ENCODE measurements at places on chromosomes 5 and 9.

DNA sequence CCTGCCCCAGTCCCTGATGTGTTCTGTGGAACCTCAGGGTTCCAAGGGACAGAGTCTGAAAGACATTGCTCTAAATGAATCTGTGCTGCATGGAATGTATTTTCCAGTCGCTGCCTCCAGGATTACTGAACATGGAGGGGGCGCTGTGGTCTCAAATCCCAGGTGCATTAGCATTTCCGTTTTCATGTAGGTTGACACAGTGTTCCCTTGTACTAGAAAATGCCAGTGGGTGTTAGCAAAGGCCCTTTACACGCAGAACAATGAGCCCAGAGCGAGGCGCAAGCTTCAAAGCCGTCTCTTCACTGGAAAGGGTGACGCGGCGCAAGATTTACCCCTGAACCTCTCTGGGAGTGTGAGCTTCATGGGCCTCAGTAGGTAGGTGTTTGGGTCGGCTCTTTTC lies 308.3 kb downstream of the SLIT3 start:
- no peak for DNase-seq

DNA sequence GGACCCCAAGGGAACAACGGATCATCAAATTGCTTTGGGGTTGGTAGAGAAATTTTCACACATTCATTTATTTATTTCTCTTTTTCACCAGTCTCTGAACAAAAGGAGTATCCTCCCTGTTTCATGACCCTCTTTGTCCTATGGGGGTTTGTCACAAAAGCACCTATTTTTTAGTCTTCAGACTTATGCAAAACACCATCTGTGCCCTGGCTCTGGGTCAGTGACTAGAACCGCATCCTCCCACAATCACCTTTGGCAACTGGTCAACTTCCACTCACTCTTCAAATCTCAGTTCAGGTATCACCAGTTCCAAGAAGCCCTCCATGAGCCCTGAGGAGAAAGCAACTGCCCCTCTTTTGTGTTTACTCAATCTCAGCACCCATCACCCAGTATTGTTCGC lies 395.7 kb downstream of the CDK5RAP2 start:
- DNase-seq, result no peak

GRCh38 chr5:68803881-68804319 lies 289.9 kb upstream of the SLC30A5 start:
- DNase-seq, result no peak

GRCh38 chr9:86660146-86660943 lies 287.0 kb downstream of the GAS1 start:
- no peak for DNase-seq

DNA sequence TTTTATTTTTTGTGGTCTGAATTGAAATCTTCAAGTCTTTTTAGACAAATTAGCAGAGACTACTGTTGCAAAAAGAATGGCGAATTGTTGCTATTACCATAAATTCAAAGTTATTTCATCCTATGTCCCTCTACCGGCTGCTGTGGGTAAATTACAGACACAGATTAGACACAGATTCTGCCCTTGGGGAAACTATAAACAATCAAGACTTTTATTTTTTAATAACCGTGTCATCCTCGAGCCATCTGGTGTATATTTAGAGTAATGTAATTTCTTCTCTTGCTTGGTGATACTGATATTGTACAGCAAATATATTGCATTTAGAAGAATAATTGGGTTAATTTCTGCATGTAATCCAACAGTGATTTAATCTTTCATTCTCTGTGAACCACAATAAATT lies 228.0 kb upstream of the ADAMTSL1 start:
- DNase-seq, result no peak

- no peak for DNase-seq
Measured at GRCh38 chr5:165497707-165498106, 1992.3 kb downstream of the MAT2B start.

DNA sequence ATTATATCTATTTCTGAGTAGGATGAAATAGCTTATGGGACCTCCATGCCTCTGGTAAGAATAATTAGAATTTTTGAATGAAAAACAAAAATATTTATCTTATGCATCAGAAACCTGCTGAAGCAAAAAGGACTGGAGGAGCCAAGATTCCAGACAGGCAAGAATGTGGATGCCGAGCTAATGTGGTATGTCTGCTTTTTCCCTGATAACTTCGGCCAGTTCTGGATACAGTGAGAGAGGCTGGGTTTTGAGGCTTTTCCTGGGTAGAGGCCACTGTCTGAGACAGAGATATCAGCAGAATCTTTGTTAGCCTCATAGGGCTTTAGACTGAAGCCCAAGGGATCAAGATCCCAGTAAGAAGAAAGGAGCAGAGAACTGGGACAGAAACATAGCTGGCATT lies 5.2 kb upstream of the CTNND2 start:
- no peak for DNase-seq

- no peak for DNase-seq
Measured at GRCh38 chr9:97774673-97775072, 77.5 kb upstream of the XPA start.

DNA sequence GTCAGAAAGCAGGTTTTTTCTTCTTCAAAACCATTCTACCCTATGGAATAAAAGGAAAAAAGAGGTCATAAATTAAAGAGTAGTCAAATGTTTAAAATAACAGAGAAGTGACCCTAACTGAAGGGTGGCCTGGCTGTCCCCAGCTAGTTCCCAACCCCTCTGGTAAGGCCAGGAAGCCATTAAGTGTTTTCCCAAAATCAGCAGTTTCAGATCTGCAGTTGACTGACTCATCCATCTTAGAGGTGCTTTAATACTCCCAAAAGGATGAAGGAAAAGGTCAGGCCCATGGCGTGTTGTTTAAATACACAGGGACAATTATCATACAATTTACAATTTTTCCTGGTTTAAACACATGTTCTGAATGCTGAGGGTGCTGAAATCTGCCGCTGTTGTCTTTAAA lies 47.9 kb upstream of the TBC1D9B start:
- no peak for DNase-seq

DNA sequence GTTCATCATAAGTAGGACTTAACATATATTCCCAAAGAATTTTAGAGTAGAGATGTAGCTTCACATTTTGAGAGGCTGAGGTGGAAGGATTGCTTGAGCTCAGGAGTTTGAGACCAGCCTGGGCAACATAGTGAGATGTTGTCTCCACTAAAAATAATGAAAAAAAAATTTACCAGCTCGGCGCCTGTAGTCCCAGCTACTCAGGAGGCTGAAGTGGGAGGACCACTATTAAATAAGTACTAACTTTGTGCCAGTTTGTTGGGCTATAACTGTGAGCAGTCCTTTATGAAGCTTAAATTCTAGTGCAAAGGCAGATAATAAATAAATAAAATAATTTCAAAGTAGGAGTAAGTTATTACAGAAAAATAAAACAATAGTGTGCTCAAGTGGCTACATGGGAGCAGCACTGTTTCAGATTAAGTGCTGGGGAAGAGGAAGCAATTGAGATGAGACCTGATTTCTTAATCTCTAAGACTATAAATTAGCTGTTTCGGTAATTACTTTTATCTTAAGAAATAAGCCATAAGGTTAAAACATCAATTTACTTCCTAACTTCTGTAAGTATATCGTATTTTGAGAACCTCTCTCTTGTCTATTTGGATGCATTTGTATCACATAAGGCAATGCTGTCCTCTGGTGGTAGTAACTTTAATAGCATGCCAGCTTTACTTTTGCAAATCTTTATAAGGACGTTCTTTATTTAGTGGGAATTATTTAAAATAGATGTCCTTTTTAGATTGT lies 98.9 kb downstream of the CSNK1G3 start:
- no peak for DNase-seq

DNA sequence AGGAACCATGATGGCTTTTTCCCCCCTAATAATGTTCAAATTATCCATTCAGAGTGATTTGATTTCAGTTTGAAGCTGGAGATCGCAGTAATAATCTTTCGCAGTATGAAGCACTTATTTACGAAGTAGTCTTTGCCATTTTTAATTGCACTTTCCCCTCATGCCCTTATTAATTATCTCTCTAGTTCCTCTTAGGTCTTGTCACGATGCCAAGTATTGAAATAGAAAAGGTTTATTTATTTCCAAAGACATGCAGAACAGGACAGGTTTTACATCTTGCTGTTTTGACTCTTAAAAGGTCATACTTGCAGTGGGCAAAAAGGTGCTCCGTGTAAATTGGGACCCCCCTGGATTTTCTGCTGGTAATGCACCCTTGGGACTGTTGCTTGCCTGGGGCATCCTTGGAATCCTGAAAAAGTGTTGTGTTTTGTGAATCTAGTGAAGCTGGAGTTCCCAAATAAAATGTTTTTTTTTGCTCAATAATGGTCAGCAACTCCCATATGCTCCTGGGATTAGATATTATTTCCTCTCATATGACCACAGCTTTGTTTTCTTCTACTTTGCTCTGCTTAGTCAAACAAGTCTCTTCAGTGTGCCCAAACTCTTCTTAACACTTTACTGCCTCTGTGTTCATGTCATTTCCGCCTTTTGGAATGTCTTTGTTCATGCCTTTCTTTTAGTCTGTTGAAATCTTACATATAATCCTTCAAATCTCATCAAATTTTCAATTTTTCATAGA lies 278.3 kb downstream of the TMEM38B start:
- no peak for DNase-seq

- DNase-seq, result no peak
Measured at GRCh38 chr5:126641387-126641786, 40.6 kb downstream of the PHAX start.

DNA sequence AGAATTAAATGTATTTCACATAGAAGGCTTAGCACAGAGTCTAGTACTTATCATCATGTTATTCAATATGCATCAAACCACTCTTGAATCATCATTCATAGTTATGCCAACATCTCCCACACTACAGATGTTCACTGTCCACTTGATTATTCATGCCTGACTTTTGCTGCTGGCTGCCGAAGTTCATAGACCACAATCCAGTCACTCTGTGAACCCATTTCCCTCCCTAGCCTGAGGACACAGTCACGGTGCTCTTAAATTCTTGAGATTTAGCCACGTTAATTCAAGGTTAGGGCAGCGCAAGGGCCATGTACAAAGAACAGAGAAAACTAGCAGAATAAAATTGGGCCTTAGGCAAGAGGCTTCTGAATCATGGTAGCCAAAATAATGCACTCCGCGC lies 32.4 kb downstream of the ABCA1 start:
- no peak for DNase-seq

DNA sequence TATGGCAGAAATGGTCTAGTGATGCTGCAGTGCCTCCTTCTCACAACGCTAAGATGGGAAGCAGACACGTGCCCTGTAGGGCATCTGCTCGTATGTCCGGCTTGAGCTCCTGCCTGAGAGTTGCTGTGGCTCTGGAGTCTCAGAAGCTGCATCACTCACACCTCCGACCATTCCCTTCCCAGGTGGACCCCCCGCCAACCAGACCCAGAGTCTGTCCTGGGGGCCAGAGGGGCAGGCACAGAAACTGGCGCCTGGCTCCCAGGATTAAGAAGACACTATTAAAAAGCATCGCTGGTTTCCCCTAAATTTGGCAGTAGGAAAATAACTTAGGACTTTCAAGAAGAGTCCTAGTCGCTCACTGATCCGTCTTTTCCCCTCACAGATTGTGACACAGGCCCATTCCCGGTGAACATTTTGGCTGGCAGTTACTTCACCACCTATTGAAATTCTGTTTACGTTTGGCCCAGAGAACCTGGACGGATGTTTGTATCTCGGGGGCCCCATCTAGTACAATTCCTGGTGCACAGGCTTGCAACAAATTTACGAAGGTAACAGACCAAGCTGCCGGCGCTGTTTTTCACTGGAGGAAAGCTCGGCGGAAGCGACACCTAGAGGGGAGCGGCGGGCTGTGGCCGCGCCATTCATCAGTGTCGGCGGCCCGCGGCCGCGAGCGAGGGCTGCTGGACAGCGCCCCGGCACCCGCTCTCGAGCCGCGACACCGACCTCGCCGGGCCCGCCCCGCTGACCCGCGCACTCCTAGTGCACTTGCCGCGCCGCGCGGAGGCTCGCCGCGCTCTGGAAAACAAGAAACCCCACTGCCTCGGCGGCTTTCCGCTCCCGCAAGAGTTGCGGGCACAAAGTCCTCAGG lies 1.6 kb downstream of the FSTL4 start:
- no peak for DNase-seq

DNA sequence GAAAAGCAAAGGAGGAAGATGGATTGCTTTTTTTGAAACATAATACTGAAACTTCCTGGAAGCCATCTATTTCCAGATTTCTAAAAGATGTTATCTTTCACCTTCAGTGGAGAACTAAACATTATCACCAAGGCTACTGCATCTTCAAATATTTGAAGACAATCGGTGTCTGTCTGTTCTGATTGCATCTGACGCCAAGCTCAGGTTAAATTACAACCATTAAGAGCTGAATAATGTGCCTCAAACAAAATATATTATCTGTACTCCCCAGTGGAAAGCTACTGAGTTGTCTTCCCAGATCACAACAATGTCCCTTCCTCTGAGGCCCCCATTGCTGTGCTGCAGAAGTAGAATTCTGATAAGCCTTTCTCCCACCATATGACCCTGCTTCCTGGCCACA lies 342.3 kb downstream of the PLK2 start:
- DNase-seq, result no peak

GRCh38 chr9:124355039-124355940 lies 60.0 kb downstream of the PSMB7 start:
- no peak for DNase-seq

DNA sequence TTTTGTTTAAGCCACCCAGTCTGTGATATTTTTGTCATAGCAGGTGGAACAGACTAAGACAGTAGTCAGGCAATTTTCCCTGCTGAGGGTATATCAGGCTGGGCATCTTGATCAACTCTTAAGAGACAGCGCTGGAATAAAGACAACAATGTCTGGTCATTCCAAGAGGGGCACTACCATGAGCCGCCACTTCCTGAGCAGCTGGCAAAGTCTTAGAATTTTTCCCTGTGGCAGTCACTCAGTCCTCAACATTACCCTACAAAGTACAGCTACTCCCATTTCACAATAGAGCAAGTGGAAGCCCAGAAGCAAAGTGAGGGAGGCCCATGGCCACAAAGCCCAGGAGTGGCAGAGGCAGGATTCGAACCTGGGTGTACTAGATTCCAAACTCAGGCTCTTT lies 74.8 kb downstream of the SH3PXD2B start:
- DNase-seq, result no peak

DNA sequence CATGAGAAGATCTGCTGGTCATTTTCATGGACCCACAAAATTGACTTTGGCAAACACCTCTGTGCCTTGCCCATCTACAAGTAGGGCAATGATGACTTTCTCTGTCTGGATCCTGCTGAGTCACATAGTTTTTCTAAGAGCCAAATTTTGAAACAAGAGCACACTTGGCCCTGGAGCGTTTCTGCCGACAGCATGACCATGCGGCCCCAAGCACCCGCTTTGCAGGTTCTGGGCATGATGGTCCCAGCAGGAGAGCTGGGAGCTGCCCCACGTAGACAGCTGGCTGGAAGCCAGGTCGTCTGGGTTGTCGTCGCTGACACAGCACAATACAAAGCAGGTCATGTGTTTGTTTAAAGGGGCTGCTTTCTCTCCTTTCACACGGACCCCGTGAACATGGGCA lies 159.8 kb downstream of the SYK start:
- DNase-seq, result no peak

GRCh38 chr5:6710551-6711318 lies 2.5 kb upstream of the TENT4A start:
- no peak for DNase-seq

GRCh38 chr5:159727167-159727566 lies 189.1 kb upstream of the ADRA1B start:
- no peak for DNase-seq

- DNase-seq, result no peak
Measured at GRCh38 chr5:39231705-39232525, 12.6 kb upstream of the FYB1 start.

GRCh38 chr9:1125741-1126140 lies 75.6 kb downstream of the DMRT2 start:
- DNase-seq, result no peak

All from activated T-helper 1 cell treated with anti-CD3 and anti-CD28 coated beads, Interleukin-2, amount 50 U/mL, for 16 hours (primary cell).